ENCODE measurements at places on chromosomes 1 and 21.

GRCh38 chr1:36784147-36784859 is 250.0 kb downstream of the GRIK3 start:
- no peak for DNase-seq

- DNase-seq = peak; percentile 8
Measured at GRCh38 chr1:209207701-209208286, 375.7 kb upstream of the CAMK1G start.

DNA sequence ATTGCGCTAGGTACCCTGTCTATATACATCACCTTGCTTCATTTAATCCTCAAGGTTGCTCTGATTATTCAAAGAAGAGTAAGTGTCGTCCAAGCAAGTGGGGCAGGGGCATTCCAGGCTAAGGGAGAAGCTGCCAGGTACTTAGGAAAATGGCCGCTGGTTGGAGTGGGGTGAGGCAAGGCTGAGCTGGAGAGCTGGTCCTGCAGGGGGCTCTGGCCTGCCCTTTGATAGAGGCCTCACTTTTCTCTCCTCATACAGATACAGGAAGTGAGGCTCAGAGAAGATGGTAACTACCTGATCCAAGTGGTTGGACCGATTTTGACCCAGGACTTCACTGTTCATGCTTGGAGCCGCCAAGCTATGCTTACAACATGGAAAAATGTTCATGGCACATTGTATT is 86.9 kb upstream of the ZBTB40 start:
- DNase-seq = no peak

DNA sequence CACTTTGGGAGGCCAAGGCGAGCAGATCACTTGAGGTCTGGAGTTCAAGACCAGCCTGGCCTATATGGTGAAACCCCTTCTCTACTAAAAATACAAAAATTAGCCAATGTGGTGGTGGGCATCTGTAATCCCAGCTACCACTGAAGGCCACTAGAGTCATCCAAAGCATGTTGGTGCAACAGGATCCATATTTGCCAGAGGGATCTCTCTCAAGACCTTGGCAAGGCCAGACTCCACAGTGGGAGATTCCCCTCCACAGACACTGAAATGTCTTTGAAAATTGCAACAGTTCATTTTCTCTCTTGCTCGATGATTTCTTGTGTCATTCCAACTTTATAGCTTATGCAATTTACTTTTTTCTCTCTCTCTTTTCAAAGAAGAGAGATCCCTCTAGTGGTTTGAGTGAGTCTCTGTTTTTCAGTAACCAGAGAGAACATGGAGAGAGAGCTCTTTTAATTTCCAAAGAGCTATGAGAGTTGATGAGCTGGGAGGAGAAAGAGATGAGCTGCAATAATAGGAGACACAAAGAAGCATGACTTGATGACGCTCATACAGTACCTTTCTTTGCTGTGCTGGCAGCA is 176.8 kb upstream of the USP25 start:
- DNase-seq = peak; percentile 57

DNA sequence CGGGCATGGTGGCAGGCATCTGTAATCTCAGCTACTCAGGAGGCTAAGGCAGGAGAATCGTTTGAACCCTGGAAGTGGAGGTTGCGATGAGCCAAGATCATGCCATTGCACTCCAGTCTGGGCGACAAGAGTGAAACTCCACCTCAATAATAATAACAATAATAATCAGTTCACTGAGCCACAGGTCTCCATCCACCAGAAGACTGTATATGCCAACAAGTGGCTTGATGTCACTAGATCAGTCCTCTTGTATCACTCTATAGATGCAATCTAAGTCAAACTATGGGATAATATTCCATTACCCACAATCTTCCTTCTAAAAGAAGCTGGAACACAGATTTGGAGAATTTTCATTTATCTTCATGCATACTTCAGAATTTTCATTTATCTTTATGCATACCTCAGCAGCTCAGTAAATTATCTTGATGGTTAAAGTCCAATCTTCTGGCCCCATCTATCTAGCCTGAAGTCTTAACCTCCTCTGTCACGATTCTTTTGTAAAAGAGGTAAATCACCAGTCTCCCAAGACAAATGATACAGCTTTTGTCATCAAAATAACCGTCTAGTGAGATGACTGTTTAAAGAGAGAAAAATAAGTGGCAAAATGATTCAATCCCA is 61.8 kb downstream of the PUM1 start:
- no peak for DNase-seq

- DNase-seq = no peak
Measured at GRCh38 chr1:81598623-81599022, 202.1 kb upstream of the ADGRL2 start.

DNA sequence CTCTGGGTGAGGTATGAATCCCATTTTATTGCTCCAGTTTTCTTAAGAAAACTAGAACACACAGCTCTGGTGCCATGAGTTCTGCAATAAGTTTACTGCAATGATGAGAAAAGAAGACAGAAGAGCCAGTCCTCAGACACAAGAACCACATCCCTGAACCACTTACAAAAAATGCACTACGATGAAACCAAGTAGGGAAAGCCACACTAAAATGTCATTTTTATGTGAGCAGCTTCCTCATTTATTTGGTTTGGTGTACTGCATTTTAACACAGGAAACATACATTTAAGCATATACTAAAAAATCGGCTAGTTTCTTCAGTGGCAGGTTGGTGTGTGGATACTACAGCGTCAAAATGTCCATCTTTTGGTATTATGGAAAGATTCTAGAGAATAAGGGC is 95.9 kb downstream of the PTPN14 start:
- DNase-seq = no peak

GRCh38 chr21:44477712-44478111 is 22.4 kb downstream of the LRRC3 start:
- DNase-seq = no peak

- no peak for DNase-seq
Measured at GRCh38 chr1:41390166-41390565, 28.9 kb downstream of the FOXO6 start.

- peak; percentile 66 for DNase-seq
Measured at GRCh38 chr1:43358121-43358745, 548 bp upstream of the CDC20 start.

DNA sequence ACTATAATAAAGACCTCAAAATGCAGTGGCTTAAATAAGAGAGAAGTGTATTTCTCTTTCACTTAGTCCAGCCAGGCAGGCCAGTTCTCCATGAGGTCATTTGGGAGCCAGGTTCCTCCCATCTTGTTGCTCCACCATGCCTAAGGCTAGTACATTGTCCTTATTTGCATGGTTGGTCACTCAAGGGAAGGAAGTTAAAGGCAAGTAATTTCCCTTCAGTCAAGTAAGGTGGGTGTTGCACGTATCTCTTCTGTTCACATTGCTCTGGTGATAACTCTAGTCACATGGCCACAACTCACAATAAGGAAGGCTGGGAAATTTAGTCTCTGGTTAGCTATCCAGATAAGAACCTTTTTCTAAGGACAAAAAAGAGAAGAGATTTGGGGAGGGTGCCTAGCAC is 27.2 kb upstream of the TADA1 start:
- DNase-seq = peak; percentile 91

- no peak for DNase-seq
Measured at GRCh38 chr21:31997191-31997590, 124.4 kb downstream of the HUNK start.

DNA sequence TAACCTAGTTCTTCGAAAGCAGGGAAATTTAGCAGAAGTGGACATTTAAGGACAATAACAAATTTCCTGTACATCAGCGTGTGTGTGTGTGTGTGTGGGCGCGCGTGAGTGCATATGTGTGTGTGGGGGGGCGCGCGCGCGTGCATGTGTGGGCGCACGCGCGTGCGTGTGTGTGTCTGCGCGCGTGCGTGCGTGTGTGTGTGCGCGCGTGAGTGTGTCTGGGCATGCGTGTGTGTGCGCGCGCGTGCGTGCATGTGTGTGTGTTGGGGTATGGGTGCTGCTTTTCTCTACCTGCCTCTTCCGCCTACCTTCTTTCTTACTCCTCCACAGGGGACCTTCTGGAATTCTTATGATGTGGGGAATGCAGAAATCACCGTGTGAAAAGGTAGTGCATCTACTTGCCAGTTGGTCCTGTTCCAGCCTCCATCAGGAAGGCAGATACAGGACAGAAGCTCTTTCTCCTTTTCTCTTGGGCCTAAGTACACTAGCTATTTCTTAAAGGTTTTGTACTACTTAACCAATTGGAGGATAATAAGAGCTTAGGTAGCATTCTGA is 165.4 kb upstream of the KCNK2 start:
- no peak for DNase-seq

GRCh38 chr1:101150670-101151069 is 86.1 kb upstream of the S1PR1 start:
- no peak for DNase-seq

- no peak for DNase-seq
Measured at GRCh38 chr1:2341706-2342383, 49.5 kb downstream of the MORN1 start.

- no peak for DNase-seq
Measured at GRCh38 chr1:198417039-198417438, 123.4 kb downstream of the ATP6V1G3 start.

DNA sequence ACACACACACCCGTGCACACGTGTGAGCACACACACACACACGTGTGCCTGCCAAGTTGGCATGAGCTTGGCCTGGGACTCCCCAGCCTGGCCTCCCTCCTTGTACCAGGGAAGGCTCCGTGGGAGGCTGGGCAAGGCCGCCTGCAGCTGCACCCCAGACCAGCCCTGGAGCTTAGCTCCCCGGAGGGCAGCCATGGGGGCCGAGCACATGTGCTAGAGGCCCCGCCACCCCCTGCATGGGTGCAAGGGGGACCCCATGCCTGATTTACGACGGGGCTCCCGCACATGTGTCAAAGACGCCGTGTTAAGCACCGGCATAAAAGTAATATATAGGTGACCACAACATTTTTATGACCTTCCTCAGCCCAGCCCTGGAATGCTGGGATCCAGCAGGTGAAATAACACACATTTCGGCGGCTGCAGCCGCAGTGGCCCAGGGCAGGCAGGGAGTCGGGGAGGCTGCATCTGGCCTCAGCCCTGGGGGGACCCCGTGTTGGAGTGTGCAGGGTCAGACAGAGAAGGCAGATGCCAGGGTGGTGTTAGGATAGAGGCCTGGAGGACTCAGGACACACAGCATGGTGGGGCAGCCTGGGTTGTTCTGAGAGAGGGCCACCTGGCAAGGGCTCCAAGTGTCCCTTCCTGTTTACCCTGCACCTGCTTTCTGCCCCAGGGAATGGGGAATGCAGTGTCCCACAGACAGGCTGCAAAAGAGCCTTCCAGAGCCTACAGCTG is 56.3 kb downstream of the WNT9A start:
- no peak for DNase-seq

- no peak for DNase-seq
Measured at GRCh38 chr1:85375493-85375892, 89.5 kb downstream of the DDAH1 start.

DNA sequence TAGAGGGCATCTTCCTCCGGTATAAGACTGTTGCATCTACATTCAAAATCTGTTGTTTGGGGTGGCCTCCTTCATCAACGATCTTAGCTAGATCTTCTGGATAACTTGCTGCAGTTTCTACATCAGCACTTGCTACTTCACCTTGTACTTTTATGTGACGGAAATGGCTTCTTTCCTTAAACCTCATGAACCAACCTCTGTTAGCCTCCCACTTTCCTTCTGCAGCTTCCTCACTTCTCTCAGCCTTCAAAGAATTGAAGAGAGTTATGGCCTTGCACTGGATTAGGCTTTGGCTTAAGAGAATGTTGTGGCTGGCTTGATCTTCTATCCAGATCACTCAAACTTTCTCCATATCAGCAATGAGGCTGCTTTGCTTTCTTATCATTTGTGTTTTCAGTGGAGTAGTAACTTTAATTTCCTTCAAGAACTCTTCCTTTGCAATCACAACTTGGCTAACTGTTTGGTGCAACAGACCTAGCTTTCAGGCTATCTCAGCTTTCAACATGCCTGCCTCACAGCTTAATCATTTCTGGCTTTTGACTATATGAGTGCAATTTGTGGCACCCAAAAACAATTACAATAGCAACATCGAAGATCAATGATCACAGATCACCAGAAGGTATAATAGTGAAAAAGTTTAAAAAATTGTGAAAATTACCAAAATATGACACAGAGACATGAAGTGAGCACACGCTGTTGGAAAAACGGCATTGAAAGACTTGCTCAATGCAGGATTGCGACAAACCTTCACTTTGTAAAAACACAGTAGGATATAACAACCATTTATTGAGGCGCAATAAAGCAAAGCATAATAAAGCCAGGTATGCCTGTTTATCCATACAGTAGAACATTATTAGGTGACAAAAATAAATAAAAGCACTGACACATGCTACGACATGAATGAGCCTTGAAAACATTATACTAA is 56.7 kb upstream of the GFI1 start:
- DNase-seq = peak; percentile 1

DNA sequence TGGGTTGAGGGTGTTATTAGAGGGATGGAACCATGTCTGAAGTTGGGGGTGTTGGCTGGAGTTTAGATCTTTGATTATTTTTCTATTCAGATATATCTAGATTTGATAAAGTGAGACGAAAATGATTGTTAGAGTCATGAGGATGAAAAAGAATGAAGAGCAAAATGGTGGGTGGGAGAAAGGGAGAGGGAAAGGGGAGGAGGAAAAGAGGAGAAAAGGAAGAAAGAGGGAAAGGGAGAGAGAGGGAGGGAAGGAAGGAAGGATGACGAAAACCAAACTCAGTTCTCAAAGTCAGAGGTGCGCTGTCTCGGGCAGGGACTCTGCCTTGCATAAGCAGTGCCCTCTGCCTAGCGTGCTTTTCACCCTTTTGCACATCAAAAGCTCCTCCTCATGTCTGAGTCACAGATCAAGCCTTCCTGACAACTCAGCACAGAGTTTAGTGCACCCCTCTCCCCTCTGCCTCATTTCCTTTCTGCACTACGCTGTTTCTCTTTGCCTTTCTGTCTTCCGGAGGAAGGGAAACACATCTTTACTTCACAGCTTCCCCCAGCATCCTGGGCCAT is 225.8 kb upstream of the PROX1 start:
- no peak for DNase-seq

- DNase-seq = no peak
Measured at GRCh38 chr1:211281320-211282022, 22.3 kb downstream of the RCOR3 start.

DNA sequence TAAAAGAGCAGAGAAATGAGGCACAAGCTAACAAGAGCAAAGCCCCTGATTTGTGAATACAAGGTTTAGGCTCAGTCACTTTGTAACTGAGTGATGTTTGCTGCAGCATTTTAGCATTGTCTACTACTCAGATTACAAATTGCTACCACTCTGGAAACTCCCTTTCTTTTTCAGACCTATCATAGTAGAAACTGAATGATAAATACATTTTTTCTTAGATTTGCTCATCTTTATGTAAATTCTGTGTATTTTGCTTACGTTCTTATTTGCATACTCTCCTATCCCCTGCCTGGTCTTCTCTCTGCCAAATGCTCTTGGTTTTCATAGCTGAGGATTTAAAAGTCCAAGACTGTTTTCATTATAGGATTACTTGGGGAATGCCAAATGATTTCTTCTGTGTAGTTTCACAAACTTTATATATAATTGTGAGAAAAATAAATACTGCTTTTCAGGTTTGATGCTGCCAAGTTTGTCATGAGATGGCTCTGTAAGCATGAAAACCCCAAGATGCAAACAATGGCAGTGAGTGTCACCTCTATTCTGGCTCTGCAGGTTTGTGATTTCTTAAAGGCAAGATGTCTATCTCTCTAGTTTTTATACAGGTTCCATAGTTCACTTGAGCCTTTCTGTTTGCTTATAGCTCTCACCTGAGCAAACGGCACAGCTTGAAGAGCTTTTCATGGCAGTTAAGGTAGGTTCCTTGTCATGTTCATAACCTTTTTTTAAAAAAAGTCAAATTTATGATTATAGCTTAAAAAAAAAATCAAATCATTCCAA is 24.7 kb downstream of the ZYG11A start:
- no peak for DNase-seq

- DNase-seq = no peak
Measured at GRCh38 chr1:65232461-65232990, 76.8 kb upstream of the DNAJC6 start.

Measured in inflammatory macrophage (primary cell).